ENCODE measurements at places on chromosomes 7 and 10.
A peak's percentile ranks its signal among the peaks of the same experiment; 100 is the strongest.

- peak; percentile 77 for ATAC-seq
Measured at GRCh38 chr10:118966076-118966849, 63.3 kb upstream of the NANOS1 start.

DNA sequence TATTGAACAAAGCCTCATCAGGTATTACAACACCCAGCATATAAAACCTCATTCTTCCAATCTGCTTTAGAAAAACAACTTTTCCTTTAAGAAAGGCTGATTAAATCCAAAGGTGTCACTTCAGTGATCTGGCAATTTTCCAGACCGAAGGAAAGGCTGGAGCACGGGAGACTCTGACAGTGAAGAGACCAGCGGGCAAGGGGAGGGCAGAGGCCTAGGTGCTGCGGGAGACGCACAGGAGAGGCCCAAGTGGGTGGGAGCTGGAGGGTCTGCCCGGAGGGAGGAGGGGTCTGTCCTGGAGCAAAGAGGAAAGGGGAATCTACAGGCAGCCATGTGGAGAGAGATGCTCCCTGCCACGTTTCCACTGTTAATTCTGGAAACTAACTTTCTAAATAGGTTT is 24.3 kb upstream of the PPP2R2D start:
- ATAC-seq = no peak

DNA sequence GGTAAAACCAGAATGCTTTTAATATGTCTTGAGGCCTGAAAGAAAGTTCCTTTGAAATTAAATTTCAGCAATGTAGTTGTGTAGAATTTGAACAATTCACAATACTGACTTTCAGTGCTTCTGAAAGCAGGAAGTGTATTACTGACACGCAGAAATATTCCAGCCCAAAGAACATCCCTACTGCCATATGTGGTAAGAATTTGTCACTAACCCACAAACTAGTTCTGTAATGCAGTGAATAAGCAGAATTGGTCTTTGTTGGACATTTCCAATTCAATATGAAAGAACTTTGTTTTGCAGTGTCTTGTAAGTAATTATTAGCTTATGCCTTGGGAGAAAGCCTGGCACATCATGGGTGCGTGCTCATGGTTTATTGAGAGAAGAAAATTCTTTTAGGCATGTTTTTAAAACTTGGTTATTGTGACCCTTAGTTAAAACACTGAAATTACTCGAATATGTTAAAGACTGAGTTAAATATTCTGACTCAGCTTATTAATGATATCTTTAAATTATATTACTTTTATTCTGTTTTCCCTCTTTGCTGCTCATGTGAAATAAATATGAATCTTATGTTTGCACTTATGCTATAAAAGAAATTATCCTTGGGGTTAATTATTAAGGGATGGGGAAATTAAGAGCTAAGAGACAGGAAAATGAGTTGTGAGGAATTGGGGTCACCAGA is 33.4 kb downstream of the PTPN12 start:
- peak; percentile 67 for ATAC-seq

- ATAC-seq = no peak
Measured at GRCh38 chr7:30902466-30902865, 9.2 kb upstream of the AQP1 start.

- ATAC-seq = no peak
Measured at GRCh38 chr10:36126076-36126475, 484.0 kb upstream of the FZD8 start.

Data from motor neuron (in vitro differentiated cells).